Stimulated activated naive CD8-positive, alpha-beta T cell treated with anti-CD3 and anti-CD28 coated beads, Interleukin-15, amount 100 ng/mL, for 72 hours (primary cell): ENCODE measurements at places on chromosomes 2 and 18.

DNA sequence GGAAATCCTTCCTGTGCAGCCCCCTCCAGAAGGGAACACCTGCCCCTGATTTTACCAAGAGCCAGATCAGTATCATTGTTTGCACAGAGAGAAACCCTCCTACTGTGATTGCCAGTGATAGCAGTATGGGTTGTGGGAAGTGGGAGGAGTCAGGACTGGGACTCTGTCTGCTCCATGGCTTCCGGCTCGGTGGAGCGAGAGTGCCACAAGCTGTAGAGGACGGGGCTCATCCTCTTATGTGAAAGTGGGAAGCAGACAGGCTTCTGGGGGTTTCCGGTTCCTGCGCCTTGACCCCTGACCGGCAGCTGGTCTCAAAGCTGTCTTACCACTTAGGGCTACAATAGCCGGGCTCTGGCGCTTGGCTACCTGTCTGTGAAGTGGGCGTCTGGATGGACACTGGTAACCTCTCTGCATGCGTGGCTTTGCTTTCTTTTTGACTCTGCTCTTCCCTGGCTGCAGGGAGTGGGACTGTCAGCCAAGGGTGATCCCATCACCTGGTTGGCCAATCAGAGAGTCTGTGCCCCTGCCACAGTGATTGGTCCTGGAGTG, 79.7 kb downstream of the BCL2L11 start:
- DNase-seq, result no peak

- peak; percentile 61 for DNase-seq
These were observed 221.8 kb downstream of the INSIG2 start for GRCh38 chr2:118309946-118310680.

DNA sequence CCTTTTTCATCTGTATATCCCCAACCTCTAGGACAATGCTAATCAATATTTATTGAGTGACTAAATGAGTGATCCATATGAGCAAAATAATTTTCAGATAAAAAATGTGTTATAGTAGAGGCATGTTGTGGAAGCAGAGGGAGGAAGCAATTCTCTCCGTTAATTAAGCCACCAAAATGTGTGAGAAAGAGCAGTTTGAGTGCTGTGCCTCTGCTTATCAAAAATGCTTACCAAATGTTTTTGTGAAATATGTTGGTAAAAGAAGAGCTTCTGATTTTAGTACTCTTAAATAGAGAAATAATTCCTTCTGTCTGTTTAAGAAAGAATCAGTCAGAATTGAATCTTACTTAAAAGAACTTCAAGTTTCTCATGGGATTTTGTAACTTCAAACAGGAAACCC, 90.3 kb downstream of the DTNA start:
- DNase-seq, result no peak

GRCh38 chr2:135099802-135100483, 47.9 kb downstream of the RAB3GAP1 start:
- no peak for DNase-seq

DNA sequence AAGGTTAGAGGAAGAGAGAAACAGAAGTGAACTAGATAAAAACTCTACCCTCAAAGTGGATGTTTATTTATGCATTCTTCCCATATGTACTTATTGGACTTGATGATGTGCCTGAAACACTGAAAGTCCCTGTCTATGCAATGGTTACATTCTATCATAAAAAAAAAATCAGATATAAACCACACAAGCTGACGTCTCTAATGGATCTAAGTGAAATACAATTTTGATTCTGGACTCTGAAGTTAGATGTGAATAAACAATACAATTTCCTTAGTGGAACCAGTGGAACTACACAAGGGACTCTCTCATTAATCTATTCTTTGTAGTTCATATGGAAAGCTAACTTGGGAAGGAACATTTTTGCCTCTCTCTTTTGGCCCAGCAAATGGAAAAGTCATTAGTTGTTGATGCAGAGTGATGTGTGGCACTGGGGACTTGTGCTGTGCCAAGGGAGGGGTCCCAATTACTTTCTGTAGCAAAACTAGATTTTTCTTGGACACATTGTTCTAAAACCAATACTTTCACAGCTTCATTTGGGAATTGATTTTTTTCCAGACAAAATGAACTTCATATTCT, 376.8 kb downstream of the TRIB2 start:
- DNase-seq, result no peak

DNA sequence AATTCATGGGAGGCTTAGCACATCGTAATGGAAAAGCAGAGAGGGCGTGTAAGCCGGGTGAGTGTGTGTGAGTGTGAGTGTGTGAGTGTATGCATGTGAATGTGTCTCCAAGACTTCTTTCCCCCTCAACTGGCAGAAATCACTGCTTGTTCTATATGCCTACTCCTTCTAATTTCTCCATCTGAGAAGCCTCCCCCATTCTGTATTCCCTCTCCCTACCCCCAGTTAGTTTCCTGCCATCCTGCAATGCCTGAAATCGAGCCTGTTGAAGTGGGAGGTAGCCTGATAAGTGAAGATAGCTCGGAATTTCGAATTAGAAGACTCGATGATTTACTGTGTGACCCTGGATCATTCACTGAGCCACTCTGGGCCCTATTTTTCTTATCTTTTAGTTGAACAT, 30.0 kb upstream of the YWHAQ start:
- no peak for DNase-seq

- no peak for DNase-seq
These were observed 101.1 kb upstream of the FZD7 start for GRCh38 chr2:201932511-201932910.
